ENCODE measurements at places on chromosomes 12 and 14.
A peak's percentile ranks its signal among the peaks of the same experiment; 100 is the strongest.

- no peak for DNase-seq
Measured at GRCh38 chr14:56962444-56963080, 152.3 kb upstream of the OTX2 start.

- DNase-seq: no peak
Measured at GRCh38 chr12:105273601-105274000, 37.6 kb upstream of the APPL2 start.

DNA sequence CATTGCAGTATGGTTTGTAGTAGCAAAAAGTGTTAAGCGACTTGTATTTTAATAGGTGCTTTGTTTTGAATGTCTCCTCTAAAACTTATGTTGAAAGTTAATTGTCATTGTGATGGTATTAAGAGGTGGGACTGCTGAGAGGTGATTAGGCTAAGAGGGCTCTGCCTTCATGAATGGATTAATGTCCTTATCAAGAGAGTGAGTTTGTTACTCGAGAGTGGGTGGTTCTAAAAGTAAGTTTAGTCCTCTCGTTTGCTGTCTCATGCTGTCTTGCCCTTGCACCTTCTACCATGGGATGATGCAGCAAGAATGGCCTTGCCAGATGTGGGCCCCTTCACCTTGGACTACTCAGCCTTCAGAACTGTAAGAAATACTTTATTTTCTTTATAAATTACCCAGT is 17.4 kb downstream of the ZDHHC17 start:
- DNase-seq: no peak

DNA sequence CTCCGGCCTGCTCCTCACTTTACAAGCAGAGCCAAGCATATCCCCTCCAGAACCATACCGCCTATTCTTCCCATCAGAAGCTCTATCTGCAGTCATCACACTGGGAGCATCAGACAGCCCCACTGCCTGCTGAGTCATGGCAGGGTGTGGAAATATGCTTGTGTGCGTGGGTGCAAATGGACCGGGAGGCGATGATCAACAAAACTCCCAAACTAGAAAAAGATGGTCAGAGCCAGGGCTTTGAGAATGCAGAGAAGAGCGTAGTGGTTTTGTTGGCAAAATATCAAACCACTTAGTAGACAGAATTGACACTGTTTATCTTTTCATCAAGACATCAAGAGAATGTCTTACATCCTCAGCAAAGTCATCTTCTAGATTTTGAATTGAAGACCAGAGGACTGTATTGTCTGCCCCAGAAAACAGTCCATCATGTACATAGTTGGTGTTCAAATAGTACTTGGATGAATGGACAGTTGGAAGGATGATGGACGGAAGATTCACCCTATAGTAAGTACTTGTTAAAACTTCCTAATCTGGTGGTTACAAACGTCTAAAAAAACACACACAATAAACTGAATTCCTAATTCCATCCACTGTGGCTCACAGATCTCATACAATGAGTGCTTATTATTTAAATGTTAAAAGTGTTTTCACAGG is 54.9 kb downstream of the VWF start:
- peak; percentile 28 for DNase-seq

GRCh38 chr12:2687058-2687457 is 107.7 kb upstream of the FKBP4 start:
- DNase-seq: no peak

- no peak for DNase-seq
Measured at GRCh38 chr14:48731260-48731659, 854.9 kb downstream of the RPS29 start.

DNA sequence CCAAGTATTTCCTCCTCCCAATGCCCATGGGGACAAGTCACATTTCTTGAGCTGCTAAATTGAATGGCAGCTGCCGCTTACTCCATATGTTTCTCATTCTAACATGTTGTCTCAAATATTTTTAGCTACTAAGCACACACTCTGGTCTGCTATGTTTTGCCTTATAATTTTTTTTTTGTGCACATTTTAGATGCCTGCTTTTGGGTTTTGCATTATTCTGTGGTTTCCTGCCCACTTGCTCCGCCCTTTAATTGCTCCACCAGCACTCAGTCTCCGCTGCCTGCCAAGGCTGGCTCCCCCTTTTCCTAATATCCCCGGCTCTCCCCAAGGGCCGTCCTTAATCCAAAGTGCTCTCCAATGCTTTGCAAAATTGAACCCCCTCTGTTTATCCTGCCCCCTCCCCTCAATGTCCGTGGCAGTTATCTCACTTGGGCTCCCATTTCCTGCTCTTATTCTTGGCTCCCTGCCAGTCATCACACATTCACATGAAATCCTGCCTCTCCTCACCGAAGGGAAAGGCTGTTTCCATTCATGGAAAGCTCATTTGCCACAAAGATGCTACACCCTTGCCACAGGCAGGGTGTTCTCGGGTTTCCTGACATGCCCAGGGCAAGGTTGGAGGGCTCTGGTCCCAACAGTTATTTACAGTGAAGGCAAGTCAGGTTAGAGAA is 79.4 kb downstream of the C12orf75 start:
- DNase-seq: no peak

- no peak for DNase-seq
Measured at GRCh38 chr12:108805136-108805535, 52.2 kb downstream of the SSH1 start.

DNA sequence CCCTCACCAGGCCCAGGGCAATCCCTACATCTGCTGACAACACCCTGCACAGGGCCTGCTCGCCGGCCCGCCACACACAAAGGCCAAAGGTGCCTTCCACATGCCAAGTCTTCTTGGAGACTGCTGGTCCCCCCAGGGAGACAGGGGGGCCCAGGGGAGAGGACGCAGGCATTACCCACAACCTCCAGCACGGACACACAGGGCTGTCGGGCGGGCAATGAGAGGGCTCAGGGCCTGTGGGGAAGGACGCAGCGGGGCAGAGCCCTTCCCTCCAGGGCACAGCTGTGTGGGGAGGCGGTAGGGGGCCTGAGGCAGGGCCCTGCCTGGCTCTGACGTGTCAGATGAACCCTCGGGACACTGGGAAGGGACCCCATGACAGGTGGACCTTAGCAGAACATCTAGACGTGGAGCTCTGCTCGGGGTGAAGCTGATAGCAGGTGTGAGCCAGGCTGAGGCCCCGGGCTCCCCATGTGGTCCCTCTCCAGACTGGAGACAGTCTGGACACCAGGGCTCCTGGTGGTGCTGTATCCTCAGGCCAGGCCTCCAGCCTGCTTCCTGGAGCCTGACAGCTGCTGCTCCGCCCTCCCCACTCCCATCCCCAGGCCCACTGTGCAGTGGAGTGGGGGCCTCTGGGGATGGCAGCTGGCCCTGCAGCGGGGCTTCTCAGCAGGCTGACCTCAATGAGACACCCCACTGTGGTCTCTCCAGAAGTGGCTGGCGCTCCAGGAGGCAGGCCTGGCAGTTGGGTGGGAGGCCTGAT is 31.6 kb upstream of the NUDT14 start:
- DNase-seq: no peak

GRCh38 chr14:100077441-100077840 is 12.2 kb downstream of the EVL start:
- no peak for DNase-seq

DNA sequence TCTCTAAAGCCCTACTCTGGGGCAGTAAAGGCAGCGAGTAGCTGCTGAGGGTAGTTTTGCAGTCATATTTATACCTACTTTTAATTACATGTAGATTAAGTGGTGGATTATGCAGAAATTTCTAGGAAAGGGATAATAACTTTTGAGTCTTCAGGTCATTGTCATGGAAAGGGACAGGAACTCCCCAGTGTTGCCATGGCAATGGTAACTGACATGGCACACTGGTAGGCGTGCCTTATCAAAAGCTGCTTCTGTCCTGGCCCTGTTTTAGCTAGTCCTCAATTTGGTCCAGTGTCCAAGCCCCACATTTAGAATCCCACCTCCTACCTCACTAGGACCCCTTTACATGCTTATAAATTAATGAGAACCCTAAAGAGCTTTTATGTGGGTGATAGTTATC is 303.1 kb downstream of the VRK1 start:
- no peak for DNase-seq

GRCh38 chr12:119208626-119209061 is 29.9 kb downstream of the HSPB8 start:
- no peak for DNase-seq

DNA sequence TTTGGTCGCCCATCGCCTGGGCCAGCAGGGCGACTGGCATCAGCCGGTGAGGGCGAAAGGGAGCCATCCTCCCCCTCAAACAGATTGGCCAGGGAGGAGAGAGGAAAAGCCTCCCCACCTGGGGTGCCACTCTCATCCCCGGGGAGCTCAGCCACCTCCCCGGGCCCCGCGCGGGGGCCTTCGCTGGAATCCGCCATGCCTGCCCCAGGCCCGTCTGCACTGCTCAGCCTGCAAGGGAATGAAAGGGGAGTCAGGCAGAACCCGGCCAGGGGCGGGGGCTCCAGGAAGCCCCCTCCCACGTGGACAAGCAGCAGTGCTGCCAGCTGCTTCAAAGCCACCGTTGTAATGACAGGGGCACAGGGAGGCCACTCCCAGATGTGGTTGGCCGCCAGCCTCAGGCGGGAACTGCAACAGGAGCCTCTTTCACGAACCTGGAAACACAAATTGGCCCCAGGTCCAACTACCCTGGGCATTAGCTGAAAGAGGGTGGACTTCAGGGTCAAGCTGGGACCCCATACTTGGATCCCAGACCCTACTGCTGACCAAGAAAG is 18.5 kb downstream of the TRPV4 start:
- DNase-seq: no peak
